T-helper 17 cell (primary cell): ENCODE measurements at places on chromosomes 11 and 22. TPM values are rescaled to one million over a fixed set of nuclear protein-coding genes. Genes with fewer than 3 reads are reported as not detected.

DNA sequence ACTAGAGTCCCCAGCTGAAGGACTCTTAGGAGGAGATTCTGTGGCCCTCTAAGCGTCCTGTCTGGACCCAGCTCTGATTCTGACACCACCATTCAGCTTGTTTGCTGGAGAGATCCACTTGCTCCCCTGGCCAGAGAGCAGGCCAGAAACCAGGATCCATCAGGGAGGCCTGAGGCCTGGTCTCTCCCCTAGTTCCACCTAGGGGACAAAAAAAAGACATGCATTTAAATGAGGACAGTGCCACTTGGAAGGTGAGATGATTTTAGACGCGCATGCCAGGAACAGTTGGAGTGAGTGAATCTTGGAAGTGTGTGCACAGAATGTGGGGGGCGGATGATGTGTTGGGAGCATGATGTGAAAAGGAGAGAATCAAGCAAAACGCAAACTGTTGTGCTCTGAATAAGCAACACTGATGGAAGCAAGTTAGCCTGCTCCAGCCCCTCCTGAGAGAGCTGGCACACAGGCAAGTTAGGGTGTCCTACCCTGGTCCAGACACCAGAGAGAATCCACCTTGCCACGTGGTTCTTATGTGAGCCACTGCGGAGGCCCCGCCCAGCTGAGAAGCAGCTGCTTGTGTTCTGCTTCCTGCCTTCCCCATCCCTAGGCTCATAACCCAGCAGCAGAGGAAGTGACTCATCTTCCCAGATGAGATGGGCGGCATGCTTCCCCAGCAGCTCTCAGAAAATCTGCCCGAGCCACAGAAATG lies 8.0 kb upstream of the SLCO2B1 start:
- DNase-seq: peak; percentile 30

Gene UCP2
- total RNA-seq: 701 TPM

Gene KRTAP5-8
- total RNA-seq: not detected

GRCh38 chr11:22192642-22193347 lies at the start of gene ANO5:
ANO5 (plus strand) TSS chr11:22193085; CDS start chr11:22193493, 408 bp downstream.
- DNase-seq: no peak
